ENCODE measurements at places on chromosomes 13 and 19. TPM values are rescaled to one million over a fixed set of nuclear protein-coding genes. Genes with fewer than 3 reads are reported as not detected.

GRCh38 chr19:50669302-50670101 is 20.3 kb downstream of the C19orf81 start:
- no peak overlapping the region for H3K27ac ChIP-seq
- no peaks in the 10 kb centered on the region for H3K4me1 ChIP-seq
- DNase-seq: peak; percentile 50
- H3K36me3 ChIP-seq: no peaks in the 10 kb centered on the region
- H3K4me3 ChIP-seq: no peak overlapping the region

DNA sequence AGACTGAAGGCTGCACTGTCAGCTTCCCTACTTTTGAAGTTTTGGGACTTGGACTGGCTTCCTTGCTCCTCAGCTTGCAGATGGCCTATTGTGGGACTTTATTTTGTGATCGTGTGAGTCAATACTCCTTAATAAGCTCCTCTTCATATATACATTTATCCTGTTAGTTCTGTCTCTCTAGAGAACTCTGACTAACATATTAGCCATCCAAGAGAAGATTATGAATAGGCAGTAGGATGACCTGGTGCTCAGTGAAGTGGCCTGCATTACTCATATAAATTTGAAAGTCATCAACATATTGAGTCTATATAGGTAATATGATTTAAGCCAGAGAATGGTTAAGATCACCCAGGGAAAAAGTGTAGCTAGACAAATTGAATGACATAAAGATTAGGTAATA is 136.3 kb upstream of the UFM1 start:
- H3K4me1 ChIP-seq: no peaks in the 10 kb centered on the region
- no peaks in the 10 kb centered on the region for H3K36me3 ChIP-seq
- DNase-seq: no peak
- no peaks in the 10 kb centered on the region for H3K27me3 ChIP-seq
- no peak overlapping the region for H3K4me3 ChIP-seq

- peaks cover 6% of the 10 kb centered on the region for H3K4me1 ChIP-seq
- no peak overlapping the region for H3K27ac ChIP-seq
- no peaks in the 10 kb centered on the region for H3K27me3 ChIP-seq
- no peak for DNase-seq
- H3K36me3 ChIP-seq: peaks cover 30% of the 10 kb centered on the region
These were observed 1.9 kb downstream of the SYDE1 start for GRCh38 chr19:15108845-15109767.

Gene ZNF154
- 14.0 TPM for total RNA-seq

DNA sequence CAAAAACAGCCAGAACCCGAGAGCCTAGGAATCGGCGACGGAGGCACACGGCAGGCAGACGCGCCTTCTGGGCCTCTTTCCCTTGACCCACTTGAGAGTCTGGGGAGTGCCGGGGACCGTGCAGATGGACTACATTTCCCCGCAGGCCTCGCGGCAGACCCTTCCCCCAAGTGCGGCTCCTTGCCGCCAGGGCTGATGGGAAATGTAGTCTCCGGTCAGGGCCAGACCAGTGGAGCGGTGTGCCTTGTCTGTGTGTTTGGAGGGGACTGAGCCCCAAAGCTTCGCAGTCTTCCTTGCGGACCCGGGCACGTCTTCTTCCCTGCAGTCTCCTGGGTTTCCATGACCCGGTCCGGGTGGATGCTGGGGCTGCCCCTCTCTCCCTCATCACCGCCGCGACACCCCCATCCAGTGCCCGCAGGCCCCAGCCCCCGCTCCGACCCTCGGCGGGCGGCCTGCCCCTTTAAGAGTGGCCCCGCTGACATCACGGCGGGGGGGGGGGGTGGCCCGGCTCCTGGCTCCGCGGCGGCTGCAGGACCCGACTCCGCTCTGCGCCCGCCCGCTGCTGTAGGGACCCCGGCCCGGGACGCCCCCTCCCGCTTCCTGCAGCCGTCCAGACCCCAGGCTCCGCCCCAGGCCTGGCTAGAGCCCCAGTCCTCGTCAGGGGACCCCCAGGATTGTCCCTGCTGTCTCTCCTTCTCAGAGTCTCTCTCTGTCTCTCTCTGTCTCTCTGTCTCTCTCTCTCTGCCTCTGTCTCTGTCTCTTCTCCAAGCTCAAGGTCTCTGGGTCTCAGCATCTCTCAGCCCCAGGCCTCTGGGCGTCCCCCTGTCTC is 758 bp upstream of the CACNG7 start:
- H3K27me3 ChIP-seq: peaks cover 78% of the 10 kb centered on the region
- H3K4me1 ChIP-seq: no peaks in the 10 kb centered on the region
- peak overlapping the region; percentile 13 for H3K4me3 ChIP-seq

Gene LMTK3
- total RNA-seq: 3.0 TPM

DNA sequence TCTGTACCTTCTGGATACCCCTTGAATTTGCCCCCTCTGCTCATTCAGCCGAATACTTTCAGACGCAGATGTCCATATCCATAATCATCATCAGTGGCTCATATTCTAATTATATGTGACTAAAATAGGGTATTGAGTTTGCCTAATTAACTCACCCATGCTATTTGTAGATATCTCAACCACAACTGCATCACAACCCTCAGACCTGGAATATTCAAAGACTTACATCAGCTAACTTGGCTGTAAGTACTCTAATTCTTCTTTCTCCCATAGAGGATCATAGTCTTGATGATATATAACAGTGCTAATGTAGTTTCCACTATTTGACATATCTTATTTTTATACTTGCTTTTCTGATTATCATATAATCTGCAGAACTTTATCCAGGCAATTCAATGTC is 35.8 kb downstream of the RXFP2 start:
- H3K27ac ChIP-seq: no peak overlapping the region
- DNase-seq: peak; percentile 32
- H3K4me3 ChIP-seq: no peak overlapping the region
- no peaks in the 10 kb centered on the region for H3K27me3 ChIP-seq

Gene USHBP1
- 0.39 TPM for total RNA-seq
